ENCODE measurements at places on chromosomes 6 and 20.

DNA sequence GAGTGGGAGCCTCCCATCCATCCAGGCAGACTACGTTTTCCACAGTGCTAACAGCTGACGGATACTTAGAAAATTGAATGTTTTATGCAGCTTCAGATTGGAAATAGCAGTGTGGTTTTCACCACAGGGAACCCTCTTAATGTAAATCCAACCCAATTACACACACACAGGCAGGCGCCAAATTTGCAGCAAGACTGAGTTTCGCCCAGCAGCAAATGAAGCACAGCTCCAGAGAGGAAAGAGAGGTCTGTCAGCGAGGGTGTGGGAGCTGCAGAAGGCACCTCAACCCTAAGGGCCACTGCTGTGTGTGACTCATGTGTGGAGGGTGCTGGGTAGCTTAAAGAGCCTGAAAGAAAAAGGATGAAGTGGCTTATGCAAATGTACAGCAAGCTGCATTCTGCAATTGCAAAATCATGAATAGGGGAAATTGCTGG is 365.7 kb downstream of the MAFB start:
- no peak for DNase-seq

DNA sequence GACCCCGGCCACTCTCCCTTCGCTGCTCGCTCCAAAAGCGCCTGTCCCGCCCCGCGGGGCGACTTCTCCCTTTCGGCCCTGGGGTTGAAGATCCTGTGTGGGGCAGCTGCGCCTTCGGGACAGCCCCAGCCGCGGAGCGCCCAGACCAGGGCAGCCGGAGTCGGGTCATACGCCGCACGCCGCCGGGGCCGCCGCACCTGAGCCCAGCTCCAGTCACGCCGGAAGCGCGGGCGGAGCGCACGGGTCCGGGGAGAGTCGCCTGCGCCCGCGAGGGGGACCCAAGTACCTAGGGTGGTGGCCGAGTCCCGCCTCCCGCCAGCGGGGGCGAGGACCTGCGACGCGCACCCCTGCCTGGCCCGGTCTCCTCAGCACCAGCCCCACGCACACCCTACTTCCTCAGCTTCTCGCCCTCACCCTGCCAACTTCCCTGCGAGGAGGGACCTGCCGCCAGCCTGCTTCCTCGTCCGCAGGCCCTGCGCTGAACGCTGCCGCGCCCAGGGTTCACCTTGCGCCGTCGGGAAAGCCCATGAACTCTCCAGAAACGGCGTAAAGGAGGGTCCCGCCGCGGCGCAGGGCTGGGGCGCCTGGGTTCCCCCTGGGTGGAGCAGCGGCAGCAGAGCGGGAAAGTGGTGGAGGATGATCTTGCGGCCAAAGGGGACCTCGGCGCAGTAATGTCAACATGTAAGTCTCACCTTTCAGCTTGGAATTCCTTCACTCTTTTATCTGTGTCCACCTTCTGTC is at the start of gene ADGRG6:
TSS of gene ADGRG6 (plus strand) at position 357 of the 741 bp plus-strand sequence. CDS start at position 680, 323 bp downstream.
- peak; percentile 9 for DNase-seq

- no peak for DNase-seq
These were observed 180.0 kb downstream of the TMEM242 start for GRCh38 chr6:157143171-157143889.

DNA sequence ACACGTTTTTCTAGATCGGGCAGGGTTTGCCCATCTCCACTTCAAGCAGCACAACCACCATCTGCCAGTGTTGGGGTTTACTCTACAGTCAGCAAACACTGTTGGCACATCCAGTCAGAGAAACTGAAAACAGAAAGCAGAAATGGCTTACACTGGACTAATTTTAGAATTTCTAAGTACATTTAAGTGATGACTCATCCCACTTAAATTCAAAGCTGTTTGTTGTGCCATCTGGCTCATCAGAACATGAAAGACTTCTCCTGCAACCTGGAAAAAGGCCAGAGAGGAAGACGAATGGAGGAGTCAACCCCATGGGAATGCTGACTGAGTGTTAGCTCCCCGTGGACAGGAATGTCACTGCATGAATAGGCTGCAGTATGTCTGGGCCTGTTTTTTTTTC is 21.8 kb downstream of the FAM209B start:
- no peak for DNase-seq

GRCh38 chr6:149859368-149859767 is 4.8 kb downstream of the LRP11 start:
- no peak for DNase-seq

Measured in activated naive CD8-positive, alpha-beta T cell treated with anti-CD3 and anti-CD28 coated beads, Interleukin-2, amount 50 U/mL, for 16 hours (primary cell).